Stimulated activated CD8-positive, alpha-beta memory T cell treated with anti-CD3 and anti-CD28 coated beads, Interleukin-7, amount 100 ng/mL, for 24 hours (primary cell): ENCODE measurements at places on chromosomes 6 and 20.

GRCh38 chr20:38447931-38448675 is 13.0 kb upstream of the SNHG17 start:
- no peak for DNase-seq

DNA sequence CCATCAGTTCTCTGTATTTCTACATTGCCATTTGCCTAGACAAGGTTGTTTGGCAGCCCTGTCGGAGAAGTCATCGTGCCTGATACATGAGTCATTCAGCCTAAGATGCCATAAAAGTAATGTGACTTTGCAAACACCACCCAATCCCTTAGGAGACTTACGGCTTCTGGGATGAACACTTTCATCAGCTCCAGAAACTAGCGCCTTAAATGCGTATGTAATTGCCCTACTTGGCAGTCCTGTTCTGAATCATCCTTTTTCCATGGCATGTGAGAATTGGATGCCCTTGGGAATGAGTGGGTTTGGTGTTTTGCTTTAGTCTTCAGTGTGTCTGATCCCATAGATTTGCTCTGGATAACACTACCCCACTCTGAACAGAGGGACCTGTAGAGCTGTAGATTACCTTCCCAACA is 158.5 kb downstream of the SASH1 start:
- no peak for DNase-seq

GRCh38 chr20:61288331-61288784 is 36.3 kb downstream of the CDH4 start:
- DNase-seq: no peak

DNA sequence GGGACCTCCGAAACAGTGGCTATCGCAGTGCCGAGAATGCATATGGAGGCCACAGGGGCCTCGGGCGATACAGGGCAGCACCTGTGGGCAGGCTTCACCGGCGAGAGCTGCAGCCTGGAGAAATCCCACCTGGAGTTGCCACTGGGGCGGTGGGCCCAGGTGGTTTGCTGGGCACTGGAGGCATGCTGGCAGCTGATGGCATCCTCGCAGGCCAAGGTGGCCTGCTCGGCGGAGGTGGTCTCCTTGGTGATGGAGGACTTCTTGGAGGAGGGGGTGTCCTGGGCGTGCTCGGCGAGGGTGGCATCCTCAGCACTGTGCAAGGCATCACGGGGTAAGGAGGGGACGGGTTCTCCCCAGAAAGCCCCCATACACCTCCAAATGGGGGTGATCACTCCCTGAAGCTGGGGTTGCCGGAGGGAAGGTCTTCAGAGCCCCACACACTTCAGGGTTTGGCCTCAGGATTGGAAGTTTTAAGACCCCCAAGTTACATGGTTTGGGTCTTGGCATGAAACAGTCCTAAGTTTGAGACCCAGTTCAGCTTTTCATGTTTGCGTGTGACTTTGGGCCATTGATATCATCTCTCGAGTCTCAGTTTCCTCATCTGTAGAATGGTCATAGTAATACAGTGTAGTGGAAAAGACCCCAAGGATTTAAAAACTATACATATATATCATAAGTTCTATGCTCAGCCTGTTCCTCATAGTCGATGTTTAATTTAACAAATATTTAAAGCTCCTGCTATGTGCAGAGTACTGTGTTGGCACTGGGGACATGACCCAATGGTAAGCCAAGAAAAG is 4.3 kb downstream of the BPIFB4 start:
- DNase-seq: no peak

DNA sequence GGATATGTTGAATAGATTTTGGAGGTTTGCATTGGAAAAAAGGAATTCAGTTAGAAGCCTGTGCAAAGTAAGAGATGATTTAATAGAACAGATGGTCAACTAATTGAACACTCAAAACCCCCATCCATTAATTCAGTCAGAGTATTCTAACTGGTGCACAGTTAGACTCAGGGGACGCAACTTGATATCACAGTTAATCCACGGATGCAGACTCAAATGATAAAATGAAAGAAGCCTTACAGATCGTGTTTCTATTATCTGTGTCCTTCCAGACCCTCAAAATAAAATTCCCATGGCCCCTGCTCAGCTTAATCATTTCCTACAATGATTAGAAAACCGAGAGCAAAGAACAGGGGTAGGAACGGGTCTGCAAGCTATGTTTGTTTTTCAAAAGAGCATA is 45.4 kb upstream of the DTNBP1 start:
- DNase-seq: no peak

DNA sequence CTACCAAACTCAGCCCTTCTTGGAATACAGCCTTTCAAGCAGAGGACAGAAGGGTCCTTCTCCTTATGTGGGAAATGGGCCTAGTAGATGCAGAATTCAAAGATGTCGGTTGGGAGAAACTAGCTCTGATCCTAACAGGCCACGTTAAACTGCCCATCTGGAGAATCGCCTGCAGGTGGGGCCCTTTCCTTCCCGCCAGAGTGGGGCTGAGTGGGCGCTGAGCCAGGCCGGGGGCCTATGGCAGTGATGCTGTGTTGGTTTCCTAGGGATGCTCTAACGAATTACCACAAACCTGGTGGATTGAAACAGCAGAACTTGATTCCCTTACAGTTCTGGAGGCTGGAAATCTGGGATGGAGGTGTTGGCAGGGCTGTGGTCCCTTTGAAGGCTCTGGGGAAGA is 9.1 kb downstream of the MAPK13 start:
- no peak for DNase-seq

- no peak for DNase-seq
Measured at GRCh38 chr6:170164271-170164900, 126.5 kb downstream of the DLL1 start.

GRCh38 chr6:126307849-126308248 is 32.1 kb upstream of the CENPW start:
- DNase-seq: no peak

DNA sequence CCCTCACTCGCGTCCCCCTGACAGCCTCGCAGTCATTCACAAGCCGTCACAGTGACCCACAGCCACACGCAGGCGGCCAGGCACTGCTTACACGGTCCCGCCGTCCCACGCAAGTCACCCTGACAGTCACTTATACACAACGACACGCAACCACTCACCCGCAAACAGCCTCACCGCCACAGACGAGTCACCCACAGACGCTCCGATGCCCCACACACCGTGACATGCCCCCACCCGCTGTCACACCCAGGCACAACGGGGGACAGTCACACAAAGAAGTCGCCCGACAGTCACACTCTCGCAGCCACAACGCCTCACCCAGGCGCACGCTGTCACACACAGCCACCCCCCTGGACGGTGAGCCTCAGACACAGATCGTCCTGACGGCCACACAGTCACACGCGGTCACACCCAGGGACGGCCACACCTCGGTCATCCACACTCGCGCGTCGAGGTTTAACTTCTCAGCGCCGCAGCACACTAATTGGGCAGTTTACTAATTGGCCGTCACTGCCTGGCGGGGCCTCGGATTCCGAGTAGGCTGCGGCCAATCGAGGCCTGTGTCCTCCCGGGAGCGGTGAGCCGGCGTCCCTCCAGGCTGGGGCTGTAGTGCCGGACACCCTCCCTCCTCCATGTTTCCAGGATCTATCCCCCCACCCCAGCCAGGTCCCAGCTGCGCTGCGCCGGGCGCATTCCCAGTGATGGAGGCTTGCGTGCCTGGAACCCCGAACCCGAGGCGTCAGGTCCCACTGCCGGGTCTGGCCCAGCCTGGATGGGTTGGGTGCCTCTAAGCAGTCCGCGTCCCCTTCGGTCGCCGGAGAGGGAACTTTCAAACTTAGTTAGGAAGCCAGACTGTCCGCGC is 790 bp downstream of the TOX2 start:
- DNase-seq: no peak

GRCh38 chr6:132961610-132962009 is 147.2 kb downstream of the RPS12 start:
- no peak for DNase-seq
